ENCODE measurements at places on chromosomes 3 and 15.

DNA sequence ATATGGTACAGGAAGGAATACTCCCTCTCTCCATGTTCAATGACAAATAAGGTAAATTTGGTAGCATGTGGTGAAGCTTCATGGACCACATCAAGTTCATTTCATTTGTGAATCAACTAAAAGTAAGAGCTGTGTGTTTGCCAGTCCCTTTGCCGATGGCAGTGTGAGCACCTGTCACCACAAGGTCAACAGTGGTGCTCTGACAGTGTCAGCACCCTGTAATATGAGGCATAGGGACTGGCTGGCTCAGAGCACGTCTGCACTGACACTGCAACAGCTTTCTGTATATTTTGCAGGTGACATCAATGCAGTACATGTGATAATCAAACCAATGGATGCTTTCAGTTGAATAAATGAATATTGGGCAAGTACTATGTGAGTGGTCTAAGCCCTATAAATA is 852.4 kb downstream of the TUSC7 start:
- no peak for DNase-seq

DNA sequence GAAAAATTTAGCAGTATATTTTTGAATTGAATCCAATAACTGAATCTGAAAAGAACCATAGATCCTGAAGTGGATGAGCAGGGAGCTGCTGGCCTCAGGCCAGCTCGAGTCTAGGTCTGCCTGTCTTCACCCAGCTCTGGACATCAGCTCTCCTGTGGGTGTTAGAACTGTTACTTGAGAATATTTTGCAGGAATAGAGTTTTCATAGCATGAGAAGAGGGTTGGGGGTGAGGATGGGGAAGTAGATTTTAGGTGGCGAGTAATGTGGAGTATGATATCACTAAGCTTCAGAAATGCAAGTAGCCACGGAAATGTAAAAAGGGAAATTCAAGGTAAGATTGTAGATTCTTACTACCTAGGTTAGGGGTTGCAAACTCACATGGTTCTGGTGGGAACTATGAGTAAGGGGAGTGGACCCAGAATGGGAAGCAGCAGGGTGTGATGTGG is 6.2 kb downstream of the RAB8B start:
- DNase-seq: no peak

- DNase-seq: no peak
Observed at GRCh38 chr3:62436785-62437184, 63.4 kb upstream of the FEZF2 start.

GRCh38 chr3:183892610-183893214 is 8.0 kb upstream of the PARL start:
- no peak for DNase-seq

- DNase-seq: no peak
Observed at GRCh38 chr3:57637391-57637790, 40.2 kb upstream of the ARF4 start.

- DNase-seq: no peak
Observed at GRCh38 chr3:184316792-184317191, 2.4 kb downstream of the EIF4G1 start.

DNA sequence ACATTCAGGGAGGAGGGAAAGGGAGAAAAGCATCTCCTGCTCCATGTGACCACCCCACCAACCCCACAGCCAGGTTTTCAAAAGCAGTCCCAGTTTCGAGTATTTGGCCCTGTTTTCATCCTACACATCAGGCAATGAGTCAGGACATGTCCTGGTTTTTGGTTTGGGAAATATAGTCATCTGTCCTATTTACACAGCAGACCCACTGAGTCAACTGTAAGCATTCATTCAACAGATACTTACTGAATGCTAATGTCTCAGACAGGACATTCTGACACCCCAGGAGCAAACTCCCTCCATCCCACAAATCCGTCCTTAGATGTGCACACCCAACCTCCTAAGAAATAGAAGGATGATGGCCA is 32.9 kb downstream of the IGDCC3 start:
- no peak for DNase-seq
